ENCODE measurements at places on chromosomes 3 and 15.
A peak's percentile ranks its signal among the peaks of the same experiment; 100 is the strongest.

- DNase-seq = no peak
Observed at GRCh38 chr15:77895742-77896141, 181.8 kb downstream of the TBC1D2B start.

DNA sequence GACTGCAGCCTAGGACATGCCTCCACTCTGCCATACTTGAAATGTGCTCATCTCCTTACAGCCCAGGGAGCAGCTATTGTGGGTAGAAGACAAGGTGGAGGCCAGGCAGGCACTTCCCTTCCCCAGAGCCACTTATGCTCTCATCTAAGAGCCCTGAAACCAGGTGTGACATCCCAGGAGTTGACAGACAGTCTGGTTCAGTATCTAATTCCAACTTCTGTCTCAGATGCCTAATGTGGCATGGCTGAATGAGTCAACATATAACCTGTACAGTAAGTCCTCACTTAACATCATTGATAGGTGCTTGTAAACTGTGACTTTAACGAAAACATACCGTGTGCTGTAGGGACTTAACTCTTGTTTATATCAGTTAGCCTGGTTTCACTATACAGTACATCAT is 1.2 kb upstream of the CAPN3 start:
- DNase-seq = no peak

GRCh38 chr15:84799511-84800187 is 17.5 kb upstream of the ALPK3 start:
- no peak for DNase-seq

DNA sequence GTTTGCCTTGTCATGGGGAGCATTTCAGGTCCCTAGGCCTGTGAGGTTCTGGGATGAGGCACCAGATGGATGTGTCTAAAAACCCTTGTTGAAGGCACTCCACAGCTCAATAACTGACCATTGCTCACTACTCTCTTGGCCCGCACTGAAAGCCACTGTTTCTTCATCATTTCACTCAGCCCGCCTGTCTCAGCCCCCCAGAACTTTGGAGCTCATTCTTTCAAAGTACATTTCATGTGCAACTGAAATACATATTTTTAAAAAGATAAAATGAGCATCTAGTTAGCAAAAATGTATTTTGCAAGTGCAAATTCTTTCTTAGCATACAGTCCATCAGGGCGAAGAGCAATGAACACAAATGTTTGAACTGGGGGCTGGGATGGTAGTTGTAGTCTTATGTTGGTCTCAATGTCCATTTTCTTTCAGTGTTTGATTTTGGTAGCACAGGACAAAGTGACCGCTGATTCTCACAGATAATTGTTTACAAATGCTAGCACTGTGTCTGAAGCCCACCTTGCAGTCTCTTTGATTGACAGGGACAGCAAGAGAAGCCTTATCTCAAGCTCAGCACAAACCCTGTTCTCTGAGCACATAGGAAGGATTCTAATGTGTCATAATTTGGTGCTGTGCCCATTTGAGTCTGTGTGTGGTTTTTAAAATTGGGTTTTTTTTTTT is 19.6 kb downstream of the HEMK1 start:
- no peak for DNase-seq

DNA sequence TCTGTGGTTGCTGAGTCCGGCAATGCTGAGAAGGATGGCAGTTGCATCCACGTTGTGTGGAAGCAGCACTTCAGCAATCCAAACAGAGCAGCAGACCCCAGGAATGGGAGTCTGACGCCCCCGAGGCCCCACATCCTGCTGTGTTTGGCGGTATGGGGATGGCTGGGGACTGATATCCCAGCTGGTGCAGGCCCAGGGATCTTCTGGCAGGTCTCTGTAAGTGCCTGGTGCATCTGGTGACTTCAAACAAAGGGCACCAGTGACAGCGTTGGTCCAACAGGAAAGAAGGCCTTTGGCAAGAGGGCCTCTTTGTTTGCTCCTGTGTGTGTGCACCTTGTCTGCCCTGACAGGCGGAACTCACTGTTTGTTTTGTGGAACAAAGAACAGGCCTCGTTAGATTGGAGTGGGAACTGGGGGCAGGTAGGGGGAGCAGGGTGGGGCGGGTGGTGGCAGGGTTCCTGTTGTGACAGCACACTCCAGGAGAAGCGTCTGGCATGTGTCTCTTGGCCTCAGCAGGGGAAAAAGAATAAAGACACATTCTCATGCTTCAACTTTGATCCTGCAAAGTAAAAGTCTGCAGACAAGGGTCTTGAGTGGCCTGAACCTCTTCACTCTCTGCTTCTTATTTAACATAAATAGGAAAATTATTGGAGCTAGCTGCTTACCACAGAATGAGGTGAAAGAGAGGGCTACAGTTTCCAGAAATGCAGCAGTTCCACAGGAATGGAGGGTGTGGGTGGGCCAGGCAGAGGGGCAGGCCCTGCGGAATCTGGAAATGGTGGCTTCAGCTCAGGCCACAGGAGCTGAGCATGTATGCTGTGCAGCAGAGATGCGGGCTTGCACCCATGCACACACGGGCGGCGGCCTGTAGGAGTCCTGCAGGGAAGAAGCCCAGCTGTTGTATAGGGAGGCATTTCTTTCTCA is 94.5 kb upstream of the MYZAP start:
- peak; percentile 66 for DNase-seq

- DNase-seq = no peak
Observed at GRCh38 chr3:126132751-126133511, 47.5 kb downstream of the ALDH1L1 start.

- no peak for DNase-seq
Observed at GRCh38 chr3:119343719-119344118, 49.5 kb downstream of the ARHGAP31 start.

- no peak for DNase-seq
Observed at GRCh38 chr3:188739511-188739910, 432.3 kb upstream of the TPRG1 start.

DNA sequence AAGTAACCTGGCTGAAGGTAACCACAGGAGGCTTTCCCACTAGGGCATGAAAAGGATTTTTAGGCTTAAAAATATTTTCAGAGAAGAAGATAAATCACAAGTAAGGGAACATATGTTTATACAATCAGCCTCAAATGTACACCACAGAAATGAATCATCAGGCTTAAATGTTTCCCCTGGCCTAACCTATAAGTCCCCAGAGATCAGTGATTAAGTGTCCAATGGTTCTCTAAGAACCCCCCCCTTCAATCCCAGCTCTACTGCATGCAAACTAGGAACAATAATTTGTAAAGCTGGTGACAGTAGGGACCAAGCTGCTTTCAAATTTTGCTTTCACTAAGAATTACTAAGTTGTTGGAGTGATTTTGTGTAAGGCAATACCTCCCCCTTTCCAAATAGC is 431.6 kb upstream of the LMCD1 start:
- DNase-seq = no peak

GRCh38 chr15:89131731-89132130 is 43.5 kb downstream of the ABHD2 start:
- no peak for DNase-seq

DNA sequence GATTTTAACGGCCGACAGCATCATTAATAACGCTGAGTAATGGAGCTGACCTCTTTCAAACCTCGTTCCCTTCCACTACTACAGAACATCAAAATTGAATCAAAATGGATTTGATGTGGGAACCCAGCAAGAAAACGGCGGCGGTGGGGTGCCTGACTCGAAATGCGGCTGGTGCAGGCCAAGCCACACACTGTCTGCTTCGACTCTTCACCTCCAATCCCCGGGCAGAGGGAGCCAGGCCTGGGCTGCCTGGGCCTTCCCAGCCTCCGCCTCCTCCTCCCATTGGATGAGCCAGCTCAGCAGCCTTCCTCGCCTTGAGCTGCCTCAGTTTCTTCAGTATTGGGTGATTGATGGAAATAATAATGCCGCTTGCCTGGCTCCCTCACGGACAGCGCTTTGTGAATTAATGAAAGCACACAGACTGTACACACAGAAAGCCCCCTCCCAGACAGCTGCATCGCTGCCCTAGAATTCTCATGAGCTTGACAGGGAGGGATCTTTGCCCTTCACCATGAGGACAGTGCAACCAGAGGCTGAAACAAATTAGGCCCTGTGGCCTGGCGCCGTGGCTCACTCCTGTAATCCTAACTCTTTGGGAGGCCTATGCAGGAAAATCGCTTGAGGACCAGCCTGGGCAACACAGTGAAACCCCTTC is 11.4 kb upstream of the MEGF11 start:
- DNase-seq = no peak

DNA sequence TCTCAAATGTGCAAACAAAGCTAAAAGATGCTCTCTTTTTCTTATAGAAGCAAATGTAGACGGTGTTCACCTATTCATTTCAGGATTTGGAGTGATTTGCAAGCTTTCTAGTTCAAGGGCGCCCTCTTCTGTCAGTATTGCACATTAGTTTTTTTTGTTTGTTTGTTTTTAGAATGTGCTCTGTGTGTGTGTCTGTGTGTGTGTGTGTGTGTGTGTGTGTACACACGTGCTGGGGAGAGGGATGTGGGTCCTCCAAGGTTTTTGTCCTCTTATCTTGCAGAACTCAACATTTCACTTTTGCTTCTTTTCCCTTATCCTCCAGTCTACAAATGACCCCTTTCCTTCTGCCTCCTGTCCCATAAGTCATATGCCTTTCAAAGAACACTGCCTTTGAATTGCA is 23.5 kb downstream of the DNAH1 start:
- peak; percentile 5 for DNase-seq

DNA sequence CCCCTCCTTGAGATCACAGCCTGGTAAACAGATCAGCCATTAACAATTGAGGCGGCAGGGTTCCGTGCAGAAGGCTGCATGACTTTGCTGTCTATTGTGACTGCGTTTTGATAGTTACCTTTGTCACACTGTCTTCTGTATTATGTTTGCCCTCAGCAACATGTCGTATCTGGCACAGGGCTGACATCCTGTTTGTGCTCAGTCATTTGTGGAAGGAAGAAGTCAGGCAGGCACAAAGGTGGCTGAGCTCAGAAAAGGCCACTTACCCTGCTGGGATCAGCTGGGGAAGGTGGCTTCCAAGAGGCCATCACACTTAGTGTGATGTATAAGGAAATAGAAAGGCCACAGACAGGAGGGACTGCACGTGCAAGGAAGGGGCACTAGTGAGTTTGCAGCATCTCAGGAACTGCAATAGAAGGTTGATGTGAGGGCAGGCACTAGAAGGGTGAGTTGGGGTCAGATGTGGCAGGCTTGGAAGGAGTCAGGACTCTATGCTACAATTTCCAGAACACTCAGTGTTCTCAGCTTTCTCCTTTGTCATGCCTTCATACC is 13.4 kb downstream of the PML start:
- no peak for DNase-seq

- DNase-seq = no peak
Observed at GRCh38 chr3:100096866-100097265, 17.4 kb downstream of the FILIP1L start.

DNA sequence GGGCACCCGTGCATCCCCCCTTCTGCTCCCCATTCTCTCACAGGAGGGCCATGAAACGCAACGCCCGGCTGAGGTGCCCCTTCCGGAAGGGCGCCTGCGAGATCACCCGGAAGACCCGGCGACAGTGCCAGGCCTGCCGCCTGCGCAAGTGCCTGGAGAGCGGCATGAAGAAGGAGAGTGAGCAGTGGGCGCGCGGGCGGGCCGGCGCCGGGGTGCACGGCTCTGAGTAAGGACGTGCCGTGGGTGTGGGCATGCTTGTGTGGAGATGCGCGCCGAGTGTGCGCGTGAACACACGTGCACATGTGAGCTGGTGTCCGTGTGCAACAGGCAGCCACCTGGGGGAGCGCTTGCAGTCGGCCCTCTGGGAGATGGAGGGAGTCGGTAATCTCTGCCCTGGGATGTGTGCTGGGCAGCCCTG is 28.1 kb downstream of the NR1I2 start:
- DNase-seq = no peak

DNA sequence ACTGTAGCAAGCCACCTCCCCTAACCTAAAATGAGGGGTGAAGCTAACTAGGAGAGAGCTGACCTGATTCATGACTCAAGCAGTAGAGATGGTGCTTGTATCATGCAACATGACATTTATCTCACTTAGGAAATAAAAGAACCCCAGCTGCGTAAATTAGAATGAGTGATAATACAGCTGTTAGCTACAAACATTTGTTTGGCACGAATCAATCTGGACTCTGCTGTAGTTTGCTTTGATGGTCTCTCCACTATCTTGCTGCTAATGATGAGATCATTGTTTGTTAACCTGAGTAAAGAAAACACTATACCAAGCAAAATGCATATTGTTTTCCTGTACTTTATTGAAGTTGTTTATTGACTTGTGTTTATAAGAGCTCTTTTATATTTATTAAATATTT is 92.6 kb downstream of the ALDH1A2 start:
- DNase-seq = no peak

- DNase-seq = peak; percentile 25
Observed at GRCh38 chr3:62318752-62319569, 54.4 kb downstream of the FEZF2 start.

DNA sequence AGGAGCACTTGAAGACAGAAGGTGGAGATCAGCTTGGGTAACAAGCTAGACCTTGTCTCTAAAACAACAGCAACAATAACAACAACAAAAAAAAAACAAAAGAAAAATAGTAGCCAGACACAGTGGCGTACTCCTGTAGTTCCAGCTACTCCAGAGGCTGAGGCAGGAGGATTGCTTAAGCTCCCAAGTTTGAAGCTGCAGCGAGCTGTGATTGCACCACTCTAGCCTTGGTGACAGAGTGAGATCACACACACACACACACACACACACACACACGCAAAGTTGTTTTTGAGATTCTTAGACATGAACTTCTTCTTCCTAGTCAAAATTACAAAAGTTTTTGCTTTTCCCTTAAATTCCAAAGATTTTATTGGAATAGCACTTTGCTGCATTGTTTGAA is 93.0 kb upstream of the IGSF10 start:
- DNase-seq = no peak

- DNase-seq = no peak
Observed at GRCh38 chr3:21294768-21295167, 456.2 kb downstream of the ZNF385D start.

- no peak for DNase-seq
Observed at GRCh38 chr15:76863123-76863522, 42.0 kb downstream of the SCAPER start.

DNA sequence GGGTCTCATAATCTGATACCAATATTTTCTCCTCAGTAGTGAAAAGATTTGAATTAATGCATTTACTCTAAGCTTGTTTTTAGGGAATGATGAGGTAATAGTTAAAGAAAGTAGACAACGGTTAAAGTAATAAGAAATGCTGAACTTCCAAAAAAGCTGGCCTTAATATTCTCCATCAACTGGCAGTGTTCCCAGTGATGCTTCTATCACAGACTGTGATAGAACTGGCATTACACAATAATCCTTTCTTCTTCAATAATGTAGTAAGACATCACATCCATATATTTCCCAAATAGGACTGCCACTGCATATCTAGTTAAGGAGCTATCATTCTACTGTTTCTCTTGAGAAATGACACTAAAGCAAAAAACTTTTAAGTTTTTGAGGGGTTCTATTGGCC is 188.7 kb downstream of the IL5RA start:
- no peak for DNase-seq

Measured in NCI-H1436 treated with DMSO at 0.1 percent for 48 hours (cell line).